Activated naive CD8-positive, alpha-beta T cell treated with anti-CD3 and anti-CD28 coated beads, Interleukin-2, amount 10 ng/mL, durations not matched to agents 7 days and 5 days (primary cell): ENCODE measurements at places on chromosomes 12 and 14. TPM values are rescaled to one million over a fixed set of nuclear protein-coding genes. Genes with fewer than 3 reads are reported as not detected.

LHX5 gene
- not detected for total RNA-seq

GSKIP gene
- 20.1 TPM for total RNA-seq

LYZ gene
- total RNA-seq: 22.2 TPM

HCAR1 gene
- total RNA-seq: 0.08 TPM

LALBA gene
- total RNA-seq: not detected

DNA sequence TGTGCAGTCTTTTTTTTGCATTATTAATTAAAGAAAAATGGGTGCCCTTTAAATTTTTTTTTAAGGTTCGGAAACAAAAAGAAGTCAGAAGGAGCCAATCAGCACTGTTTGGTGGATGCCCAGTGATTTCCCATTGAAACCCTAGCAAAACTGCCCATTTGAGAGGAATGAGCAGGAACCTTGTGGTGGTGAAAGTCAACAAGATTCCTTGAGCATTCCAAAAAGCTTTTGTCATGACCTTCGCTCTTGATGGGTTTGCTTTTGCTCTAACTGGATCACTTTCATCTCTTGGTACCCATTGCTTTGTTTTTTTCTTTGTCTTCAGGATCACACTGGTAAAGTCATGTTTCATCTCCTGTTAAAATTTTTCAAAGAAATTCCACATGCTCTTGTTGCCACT, 54.1 kb downstream of the ADIPOR2 start:
- no peak for DNase-seq

DNA sequence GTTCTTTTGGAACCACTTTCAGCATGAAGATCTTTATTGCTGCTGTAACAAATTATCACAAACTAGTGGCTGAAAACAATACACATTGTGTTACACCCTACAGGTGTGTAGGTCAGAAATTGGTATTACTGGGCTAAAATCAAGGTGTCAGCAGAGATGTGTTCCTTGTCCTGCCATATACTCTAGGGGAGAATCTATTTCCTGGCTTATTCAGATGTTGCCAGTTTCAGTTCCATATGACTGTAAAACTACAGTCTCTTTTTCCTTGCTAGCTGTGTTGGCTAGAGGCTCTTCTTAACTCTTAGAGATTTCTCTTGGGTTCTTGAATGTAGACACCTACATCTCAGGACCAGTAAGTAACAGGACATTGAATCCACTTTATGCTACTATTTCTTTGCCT, 215.6 kb upstream of the PPFIA2 start:
- DNase-seq: no peak

DNA sequence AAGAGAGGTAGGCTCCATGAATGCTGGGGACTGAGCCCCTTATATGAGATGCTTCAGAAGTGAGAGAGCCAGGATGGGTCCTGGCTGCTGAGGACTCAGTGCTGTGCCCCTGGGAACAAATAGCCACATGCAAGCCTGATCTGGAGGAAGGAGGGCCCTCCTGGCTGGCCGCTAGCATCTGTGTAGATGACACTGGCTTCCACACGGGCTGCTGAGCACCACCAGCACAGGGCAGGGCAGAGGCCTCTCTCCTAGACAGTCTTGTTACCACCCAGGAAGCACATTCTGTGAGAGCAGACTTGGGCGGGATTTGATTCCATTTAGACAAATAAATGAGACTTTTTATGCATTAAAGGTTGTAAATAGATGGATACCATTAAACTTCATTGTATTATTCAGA, 48.0 kb downstream of the ZNF664 start:
- DNase-seq: no peak

GRCh38 chr14:78010688-78011087, 159.5 kb upstream of the NRXN3 start:
- DNase-seq: no peak

GRCh38 chr14:33323979-33324378, 385.3 kb downstream of the NPAS3 start:
- DNase-seq: no peak

DNA sequence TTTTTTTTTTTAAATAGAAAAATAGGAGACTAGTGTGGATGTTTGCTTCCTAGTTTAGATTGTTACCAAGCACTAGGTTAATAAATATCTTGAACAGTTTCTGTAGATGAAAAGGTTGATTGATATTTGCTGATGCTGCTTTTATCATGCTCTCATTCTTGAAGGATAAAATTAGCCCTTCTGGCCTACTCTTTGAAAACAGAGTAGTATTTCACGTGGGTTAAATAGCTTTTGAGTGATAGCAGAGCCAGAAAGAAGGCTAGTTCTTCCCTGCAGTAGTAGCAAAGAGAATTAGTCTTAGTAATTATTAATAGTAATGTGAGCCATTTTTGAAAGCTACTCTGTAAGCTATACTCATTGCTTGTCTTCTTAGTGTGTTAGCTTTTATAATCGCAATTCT, 5.2 kb downstream of the NEDD1 start:
- no peak for DNase-seq

- no peak for DNase-seq
Observed at GRCh38 chr12:100243137-100243536, 23.7 kb downstream of the DEPDC4 start.

DNA sequence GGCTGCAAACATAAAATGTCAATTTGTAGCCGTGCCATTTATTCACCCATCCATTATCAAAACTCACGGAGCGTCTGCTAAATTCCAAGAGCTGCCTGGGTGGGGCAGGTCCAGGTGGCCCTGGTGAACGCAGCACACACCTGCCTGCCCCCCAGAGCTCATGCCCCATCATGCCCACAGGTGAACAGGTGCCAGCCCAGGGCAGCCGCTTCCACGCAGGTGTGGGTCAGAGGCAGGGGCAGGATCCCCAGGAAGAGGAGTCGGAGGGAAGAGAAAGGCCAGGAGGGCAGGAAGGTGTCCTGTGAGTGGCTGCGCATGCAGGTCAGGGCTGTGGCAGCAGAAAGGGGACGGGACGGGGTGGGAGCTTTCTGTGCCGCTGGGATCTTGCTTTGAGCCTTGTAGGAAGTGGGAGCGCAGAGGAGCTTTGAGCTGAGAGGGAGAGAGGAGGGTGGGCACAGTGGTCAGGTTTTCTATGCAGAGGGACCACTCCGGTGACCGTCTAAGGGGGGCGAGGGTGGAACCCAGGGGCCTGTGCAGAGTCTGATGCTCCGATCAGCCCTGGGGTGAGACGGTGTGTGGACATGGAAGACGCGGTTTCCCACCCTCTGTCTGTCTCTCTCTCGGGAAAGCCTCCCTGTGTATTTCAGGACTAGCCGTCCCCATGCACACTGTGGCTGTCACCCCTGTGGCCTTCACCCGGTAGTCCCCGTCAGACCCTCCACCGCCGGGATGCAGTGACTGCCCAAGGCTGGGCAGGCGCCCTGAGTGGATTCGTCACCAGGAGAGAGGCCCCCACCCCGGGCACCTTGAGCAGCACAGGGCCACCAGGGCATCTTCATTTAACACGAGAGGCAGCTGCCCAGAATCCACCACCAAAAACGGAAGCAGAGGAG, 26.7 kb downstream of the GALNT9 start:
- DNase-seq: no peak

DNA sequence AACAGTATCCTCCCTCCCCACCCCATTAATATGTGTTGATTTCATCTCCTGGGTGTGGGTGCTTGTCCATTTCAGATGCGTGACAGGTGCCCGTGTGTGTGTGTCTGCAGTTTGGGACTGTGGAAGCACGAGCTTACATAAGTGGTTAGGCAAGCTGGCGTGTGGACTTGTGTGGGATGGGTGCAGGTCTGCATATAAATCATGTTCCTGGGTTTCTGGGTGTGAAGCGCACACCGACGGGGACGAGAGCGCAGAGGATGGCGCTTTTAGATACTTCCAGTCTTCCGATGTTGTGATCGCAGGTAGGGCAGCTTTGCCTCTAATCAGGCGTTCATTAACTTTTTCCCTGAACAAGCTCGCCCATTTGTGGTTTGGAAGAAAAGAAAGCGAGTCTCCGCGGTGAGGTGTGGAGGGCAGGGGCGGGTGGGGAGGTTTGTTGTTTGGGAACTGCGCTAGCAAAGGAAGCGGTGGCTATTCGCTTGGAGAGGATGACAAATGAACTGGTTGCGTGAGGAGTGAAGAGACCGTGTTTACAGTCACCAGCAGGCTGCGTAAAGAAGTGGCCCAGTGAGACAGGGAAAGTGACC, 865 bp downstream of the RGS6 start:
- no peak for DNase-seq

DNA sequence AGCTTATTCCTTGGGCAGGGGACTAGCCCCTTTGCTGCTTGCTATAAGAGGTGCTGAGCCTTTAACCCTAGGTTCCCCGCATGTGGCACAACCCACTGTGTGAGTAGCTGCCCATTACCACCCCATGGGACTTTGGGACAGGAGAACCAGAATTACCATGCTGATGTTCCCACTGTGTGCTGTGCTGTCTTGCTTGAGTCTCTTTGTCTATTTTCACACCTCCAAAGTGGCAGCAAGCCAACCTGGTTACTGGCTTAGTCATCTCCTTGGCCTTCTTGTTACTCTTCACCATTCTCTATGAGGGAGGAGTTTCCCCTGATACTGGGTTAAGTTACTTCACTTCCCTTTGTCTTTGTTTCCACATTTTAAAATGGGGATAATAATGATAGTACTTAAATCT, 73.4 kb upstream of the ETV6 start:
- DNase-seq: no peak

GRCh38 chr12:48039151-48039550, 34.9 kb upstream of the COL2A1 start:
- no peak for DNase-seq

- DNase-seq: no peak
Observed at GRCh38 chr14:81298122-81298521, 77.4 kb upstream of the GTF2A1 start.

DNA sequence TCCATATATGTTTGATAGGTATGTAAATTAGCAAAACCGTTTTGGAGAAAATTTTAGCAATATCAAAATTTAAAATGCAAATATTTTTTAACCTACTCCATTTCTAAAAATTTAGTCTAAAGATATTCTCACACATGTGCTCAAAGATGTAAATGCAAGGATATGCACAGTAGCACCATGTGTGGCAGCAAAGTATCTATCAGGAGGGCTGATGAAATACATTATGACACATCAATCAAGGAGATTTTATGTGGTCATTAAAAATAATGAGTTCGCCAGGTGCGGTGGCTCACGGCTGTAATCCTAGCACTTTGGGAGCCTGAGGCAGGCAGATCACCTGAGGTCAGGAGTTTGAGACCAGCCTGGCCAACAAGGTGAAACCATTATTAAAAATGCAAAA, 8.0 kb upstream of the C1R start:
- no peak for DNase-seq

DNA sequence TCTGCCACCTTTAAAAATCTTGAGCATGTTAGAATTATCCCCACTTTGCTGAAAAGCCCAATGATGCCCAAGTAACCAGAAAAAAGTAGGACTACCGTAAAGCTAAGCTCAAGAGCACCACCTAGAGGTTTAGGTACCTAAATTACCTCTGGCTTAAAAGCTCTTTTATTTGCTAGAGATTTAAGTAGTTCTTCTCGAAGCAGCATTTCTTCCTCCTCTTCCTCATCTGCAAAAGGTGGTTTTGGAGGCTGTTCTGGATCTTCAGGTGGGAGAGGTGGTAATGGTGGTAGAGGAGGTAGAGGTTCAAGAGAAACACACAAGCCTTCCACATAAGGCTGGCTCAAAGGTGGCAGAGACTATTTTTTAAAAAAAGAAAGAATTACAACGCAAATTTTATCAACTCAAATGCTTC, 26.9 kb downstream of the ZFC3H1 start:
- no peak for DNase-seq

- DNase-seq: no peak
Observed at GRCh38 chr14:39219075-39219499, 14.6 kb upstream of the MIA2 start.

GRCh38 chr12:115004470-115005146, 320.6 kb upstream of the TBX3 start:
- no peak for DNase-seq

GRCh38 chr12:45418520-45418919, 202.6 kb downstream of the ANO6 start:
- DNase-seq: no peak

- DNase-seq: no peak
Observed at GRCh38 chr12:109084425-109084824, 8.8 kb downstream of the ALKBH2 start.

DNA sequence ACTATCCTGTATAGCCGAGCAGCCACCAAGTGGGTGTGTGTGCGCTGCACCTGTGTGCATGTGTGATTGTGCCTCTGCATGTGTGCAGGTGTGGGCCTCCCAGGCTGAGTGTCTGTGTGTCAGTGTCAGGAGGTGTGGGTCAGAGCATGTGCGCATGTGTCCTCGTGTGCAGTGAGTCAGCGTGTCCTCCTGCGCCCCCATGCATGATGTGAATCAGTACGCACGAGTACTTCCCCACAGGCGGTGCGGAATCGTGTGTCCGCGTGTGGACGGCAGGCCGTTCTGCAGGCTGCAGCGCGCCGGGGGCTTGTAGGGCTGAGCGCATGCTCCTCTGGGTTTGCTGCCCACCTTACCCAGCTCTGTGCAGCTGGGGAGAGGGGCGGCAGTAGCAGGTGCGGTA, 34.2 kb downstream of the DTX1 start:
- DNase-seq: no peak

GRCh38 chr12:25071366-25071765, 122.5 kb upstream of the BCAT1 start:
- DNase-seq: no peak

DNA sequence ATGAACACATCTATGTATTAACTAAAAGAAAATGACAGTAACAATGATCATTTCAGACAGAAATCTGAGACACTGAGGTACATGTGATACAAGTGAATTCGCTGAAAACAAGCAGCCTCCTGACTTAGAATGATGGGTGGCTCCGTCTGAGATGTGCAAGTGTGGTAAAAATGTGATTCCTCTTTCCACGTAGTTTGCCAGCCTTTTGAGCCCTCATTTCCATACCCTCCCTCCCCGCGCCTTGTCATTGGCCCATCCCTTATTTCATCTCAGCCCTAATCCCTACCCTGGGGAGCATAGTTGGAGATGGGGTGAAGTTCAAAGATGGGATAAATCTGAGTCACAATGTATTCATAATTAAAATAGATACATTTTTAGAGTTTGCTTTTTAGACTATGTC, 107.8 kb downstream of the BMP4 start:
- DNase-seq: no peak

- DNase-seq: no peak
Observed at GRCh38 chr12:6644257-6644596, 3.0 kb downstream of the ACRBP start.

DNA sequence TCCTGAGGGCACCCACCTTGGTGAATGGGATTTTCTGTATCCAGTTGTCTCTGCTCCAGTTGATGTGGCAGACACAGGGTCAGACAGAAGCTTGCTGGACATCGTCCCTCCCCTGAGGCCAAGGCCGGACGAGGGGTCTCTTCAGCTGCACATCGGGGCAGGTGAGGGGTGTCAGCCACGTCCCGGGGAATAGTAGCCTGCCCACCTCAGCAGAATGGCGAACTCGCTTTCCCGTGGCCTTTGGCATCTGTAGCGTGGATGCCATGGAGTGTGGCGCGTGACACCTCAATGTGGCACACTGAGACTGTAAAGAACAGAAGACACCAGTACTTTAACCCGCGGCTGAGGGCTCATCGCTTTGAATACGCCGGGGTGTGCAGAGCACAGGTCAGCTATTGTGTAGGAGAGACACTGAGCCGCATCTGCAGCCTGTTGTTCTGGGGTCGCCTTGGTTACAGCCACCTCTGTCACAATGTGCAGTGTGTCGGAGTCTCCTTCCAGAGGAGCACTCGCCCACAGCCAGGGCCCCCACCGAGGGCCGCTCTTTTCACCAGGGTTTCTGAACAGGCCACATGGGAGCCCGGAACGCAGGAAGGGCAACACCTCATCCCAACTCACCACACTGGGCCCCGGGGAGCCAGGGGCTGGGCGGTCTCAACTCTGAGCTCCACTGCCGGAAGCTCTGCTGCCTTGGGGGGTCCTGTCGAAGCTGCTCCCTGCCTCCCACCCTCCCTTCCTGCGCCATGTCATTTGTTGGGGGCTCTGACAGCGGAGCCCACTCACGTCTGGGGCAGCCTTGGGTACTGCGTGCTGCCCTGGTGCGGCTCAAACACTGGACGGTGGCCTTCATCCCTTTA, 77.0 kb downstream of the ADGRD1 start:
- no peak for DNase-seq
